ENCODE measurements at places on chromosomes 5 and 9.

DNA sequence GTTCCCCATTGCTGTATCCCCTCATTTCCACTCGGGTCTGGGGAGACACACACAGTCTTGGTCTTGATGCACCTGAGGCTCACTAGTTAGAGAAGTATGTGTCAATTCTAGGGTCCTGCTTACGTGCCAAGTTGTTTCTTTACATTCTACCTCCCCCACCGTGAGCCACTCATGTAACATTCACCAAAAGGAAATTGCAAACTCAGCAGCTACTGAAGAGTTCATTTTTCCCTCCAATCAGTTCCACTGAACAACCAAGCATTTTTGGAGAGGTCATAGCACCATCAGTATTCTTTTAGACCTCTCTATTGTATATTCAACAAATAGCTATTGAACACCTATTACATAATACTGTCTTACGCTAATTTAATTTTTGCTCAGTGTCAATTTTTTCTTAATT is 281.1 kb downstream of the SH3GL2 start:
- DNase-seq, result no peak

- DNase-seq, result no peak
Observed at GRCh38 chr9:118959366-118959765, 409.9 kb downstream of the BRINP1 start.

DNA sequence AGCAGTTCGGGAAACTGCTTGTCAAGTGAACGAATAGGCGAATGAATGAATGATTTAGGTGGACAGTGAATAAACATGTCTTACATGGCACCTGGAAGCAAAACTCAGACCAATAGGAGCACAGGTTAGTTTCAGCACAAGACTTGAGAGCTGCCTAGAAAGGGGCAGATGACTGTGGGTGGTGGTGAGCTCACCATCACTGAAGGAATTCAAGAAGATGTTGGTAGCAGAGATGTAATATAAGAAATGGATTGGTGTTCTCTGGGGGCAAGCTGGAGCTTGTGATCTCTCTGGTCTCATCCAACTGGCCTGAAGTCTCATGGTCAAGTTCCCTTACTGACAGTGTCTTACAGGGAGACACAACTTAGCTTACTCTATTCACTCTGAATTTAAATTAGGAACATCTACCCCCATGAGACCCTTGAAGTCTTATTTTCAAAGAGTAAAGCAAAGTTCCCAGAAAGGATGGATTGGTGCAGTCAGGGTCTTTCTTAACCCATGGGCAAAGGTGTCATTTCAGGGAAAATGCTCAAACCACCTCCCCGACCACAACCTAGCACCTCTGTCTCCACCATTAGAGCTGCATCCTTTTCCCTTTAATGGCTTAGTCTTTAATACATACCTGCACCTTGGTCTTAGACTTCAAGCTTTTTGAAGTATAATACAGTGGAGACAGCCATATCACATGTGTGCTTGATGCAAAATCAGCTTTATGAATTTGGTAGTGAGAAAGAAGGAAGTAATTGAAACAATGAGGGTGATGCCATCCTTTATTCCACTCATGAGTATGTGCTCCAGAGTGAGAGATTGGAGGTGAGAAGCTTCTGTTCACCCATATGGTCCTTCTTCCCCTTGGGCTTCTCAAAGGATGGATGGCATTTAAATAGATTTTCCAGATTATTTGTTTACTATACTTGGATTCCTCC is 5.1 kb downstream of the LCP2 start:
- no peak for DNase-seq

DNA sequence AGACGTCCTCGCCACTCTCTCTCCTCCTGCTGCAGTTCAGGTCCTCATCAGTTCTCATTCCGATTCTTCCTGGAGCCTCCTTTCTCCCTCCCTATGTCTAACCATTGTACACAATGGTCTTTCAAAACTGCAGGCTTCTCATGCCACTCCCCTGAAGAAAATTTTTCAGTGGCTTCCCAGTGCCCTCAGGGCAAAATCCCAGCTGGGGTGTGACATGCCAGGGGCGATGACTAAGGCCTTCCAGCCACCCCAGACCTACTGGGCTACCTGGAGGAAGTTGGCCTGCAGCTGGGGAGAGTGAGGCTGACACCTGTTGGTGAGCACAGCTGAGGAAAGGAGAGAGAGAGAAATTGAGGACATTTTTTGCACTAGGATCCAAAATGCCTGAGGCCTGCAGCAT is 65.2 kb downstream of the SREK1 start:
- DNase-seq, result no peak

DNA sequence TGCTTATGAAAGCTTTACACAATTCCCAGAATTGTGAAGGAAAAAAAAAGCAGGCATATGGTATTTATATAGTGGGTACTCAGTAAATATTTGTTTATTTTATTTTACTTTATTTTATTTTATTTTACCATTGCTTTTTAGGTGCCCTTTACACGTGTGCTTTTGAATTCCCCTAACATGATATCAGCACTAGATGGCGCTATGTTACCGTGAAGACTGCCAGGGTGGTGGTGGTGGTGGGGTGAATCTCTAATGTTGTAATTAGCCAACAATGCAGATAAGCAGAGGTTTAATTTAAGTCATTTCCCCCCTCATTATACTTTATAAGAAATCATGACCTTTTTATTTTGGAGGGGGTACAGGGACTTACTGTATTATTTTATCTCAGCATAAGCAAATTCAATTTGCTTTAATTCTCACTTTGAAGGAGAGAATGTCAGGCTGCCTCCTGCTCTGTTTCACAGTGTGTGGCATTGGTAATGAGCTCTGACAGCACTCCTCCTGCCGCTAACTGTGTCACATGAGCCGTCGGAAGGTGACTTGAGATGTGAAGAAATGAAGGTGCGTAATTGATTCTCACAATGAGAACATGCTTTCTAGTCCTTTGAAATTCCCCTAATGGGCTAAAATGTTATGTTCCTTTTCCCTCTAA is 165.6 kb downstream of the YTHDC2 start:
- peak; percentile 66 for DNase-seq

DNA sequence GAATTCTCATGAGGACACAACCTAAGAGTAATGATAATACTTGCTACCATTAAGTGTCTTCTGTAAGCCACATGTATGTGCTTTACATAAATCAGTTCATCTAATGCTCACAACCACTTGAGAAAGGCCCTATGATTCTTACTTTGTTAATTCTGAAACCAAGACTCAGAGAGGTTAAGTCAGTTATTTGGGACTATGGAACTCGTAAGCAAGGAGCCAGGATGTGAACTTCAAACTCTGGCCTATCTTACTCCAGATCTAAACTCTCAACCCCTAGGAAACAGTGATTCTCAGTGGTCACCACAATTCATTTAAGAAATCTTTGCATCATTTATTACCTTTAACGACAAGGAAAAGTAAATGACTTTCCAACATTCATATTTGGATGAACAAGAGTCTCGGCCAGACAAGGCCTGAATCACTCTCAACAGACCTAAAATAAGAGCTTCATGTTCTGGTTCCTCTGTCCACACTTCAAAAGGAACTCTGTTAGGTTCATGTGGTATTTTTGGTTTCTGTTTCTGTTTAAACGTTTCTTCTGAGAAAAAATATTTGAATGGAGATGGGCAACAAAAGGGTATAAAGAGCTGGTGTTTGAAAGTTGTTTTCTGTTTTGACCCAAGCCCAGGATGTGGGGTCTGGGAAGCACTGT is 104.8 kb downstream of the LPAR1 start:
- no peak for DNase-seq

GRCh38 chr9:93181672-93182435 is 2.1 kb upstream of the WNK2 start:
- no peak for DNase-seq

DNA sequence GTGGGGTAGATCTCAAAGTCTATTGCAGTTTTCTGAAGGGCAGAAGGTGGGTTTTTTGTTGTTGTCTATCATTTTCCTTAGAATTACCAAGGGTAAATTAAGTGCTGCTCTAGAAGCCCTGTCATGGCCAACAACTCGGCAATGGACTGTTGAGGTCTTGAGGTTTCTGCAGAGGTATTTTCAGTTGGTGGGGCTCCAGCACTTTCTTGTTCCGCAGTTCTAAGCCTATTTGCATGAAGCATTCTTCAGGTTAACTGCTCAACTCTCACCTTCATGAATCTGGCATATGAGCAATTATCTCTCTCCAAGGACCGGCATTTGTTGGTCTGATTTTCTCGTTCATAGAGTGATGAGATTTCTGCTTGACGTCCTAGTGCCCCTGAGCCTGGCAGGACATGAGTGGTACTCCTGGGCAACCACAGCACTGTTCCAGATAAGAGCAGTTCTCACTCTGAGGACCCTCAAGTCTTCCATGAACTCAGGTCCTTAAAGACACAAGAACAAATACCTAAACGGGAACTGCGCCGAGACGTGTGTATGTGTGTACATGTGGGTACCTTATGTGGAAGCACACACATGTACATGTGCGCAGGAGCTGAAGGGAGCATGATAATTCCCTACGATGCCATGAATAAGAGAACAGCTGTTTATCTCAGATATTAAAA is 544.5 kb downstream of the CSNK1G3 start:
- DNase-seq, result no peak

- no peak for DNase-seq
Observed at GRCh38 chr9:20945269-20945668, 86.2 kb downstream of the HACD4 start.

GRCh38 chr9:91150998-91151717 is 210.6 kb downstream of the AUH start:
- peak; percentile 43 for DNase-seq

- DNase-seq, result peak; percentile 56
Observed at GRCh38 chr5:86977190-86977589, 290.5 kb upstream of the RASA1 start.

DNA sequence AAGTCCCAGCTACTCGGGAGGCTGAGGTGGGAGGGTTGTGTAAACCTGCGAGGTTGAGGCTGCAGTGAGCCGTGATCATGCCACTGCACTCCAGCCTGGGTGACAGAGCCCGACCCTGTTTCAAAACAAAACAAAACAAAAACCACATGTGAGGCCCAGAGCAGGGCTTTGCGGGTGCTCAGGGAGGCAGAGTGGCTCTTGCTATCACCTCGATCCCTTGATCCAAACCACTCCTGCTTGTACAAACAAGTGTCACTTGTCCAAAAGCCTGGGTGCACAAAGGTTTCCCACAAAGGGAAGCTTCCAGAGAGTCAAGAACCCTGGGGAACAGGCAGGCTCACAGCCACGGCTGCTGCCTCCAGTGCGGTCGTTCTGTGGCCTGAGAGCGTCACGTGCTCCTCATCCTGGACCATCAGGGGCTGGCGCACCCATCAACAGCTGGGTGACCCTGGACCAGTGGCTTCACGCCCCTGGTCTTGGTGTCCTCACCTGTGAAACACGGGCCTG is 162.7 kb downstream of the C9orf50 start:
- no peak for DNase-seq

GRCh38 chr9:73132034-73132776 is 19.5 kb upstream of the ANXA1 start:
- DNase-seq, result peak; percentile 91

DNA sequence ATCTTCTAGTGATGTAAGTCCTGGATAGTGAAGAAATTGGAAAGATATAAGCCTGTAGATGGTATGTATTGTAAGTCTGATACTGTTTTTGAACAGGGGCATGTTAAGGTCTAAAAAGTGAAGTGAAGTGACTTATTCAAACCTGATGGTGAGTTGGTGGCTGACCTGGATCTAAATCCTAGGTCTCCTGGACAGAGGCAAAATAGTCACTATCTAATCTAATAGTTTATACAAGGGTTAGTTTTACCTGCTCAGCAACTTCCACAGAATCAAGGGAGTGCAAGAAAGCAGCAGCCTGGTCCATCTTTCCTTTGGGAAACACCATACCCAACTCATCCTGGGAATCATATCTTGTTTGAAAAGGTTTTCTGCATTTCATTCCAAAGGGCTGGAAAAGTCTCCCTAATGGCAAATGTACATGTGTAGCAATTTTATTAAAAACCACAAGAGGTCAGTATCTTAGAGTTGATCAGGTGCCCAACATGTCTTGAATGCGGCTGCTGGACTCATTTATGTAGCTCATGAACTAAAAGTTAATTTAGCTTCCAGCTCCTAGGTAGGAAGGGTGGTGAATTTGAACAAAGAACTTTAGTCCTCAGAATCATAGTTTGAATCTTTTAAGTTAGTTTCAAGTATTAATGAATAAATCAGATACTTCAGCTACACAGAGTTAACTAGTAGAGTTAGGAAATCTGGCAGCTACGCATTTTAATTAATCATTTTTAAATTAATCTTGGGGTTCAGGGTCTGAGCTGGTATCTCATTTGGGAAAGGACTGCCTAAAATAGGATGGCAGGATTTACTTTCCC is 26.0 kb downstream of the SKP2 start:
- peak; percentile 74 for DNase-seq

DNA sequence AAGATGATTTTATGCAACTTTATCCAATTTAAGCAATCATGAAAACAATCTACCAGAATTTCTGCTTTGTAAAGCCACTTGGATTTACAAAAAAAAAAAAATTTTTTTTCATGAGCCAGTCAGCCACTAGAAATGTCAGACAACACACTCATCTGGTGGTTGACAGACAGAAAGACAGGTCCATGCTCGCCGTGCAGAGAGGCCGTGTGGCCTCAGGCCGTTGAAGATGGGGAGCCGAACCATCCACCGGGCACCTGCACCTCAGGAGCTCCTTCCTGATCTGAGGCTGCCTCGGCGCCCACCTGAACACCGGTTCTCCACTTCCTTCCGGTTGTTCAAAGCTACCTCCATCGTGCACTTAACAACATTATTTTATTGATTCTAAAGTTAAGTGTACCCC is 138.0 kb upstream of the IRX4 start:
- DNase-seq, result no peak

- DNase-seq, result no peak
Observed at GRCh38 chr9:7467186-7467585, 332.4 kb downstream of the DMAC1 start.

DNA sequence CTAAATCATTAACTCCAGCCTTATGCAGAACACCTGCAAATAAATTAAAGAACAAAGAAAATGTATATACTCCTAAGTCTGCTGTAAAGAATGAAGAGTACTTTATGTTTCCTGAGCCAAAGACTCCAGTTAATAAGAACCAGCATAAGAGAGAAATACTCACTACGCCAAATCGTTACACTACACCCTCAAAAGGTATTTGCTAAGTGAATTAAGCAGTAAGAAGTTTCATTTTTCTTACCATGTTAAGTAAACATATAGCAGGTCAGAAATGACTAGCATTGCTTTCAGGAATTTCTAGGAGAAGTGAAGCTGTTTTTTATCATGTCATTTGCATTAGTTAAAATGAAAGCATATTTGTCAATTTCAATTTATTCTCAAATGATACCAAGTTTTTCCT is 92.7 kb downstream of the MELK start:
- peak; percentile 13 for DNase-seq

DNA sequence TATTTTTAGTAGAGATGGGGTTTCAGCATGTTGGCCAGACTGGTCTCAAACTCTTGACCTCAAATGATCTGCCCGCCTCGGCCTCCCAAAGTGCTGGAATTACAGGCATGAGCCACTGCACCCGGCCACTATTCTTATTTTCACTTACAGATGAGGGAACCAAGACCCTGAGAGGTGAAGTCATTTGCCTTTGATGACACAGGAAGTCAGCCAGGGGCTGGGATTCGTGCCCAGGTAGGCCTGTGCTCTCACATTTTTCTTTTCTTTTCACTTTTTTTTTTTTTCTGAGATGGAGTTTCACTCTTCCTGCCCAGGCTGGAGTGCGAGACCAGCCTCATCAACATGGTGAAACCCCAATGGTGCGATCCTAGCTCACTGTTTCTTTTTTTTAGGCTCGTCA is 22.2 kb downstream of the ENG start:
- no peak for DNase-seq

Measured in fibroblast of pulmonary artery (primary cell).